ENCODE measurements at places on chromosomes 6 and 20. TPM values are rescaled to one million over a fixed set of nuclear protein-coding genes. Genes with fewer than 3 reads are reported as not detected.

Gene DNMT3B
- 0.32 TPM for total RNA-seq

- DNase-seq = no peak
Measured at GRCh38 chr20:6066582-6066981, 12.7 kb upstream of the LRRN4 start.

Gene SASH1
- 36.8 TPM for total RNA-seq

Gene SPO11
- not detected for total RNA-seq

GRCh38 chr20:39117491-39117890 is 155.3 kb downstream of the DHX35 start:
- DNase-seq = no peak

DNA sequence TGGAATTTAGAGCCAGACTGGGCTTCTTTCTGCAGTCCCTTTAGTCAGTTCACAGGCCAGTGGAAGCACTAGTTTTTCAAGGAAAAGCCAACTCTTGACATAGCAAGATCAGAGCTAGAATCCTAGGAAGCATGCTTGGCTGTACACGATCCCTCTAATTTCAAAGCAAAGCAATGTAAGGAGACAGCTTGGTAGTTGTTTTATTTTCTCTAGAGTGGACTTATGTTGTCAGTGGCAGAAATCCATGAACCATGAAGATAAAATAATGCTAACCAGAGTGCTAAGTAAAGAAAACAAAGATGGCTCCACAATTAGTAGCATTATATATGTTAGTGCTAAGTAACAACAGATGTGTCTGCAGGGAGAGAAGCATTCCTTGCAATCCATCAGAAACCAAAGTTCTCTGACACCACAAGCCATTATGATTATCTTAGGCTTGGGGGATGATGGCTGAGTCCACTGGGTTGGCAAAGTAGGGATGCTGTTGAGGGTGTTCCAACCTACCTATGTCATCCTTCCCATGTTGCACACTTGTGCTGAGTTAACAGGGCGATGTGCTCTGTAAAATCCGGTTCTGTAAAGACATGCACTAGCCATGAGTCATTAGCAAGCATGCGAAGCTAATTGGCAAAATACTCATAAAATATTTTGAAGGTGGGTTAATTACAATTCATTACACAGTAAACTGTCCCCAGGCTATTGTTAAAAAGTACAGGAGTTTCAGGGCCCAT is 115.2 kb downstream of the BMP2 start:
- no peak for DNase-seq

DNA sequence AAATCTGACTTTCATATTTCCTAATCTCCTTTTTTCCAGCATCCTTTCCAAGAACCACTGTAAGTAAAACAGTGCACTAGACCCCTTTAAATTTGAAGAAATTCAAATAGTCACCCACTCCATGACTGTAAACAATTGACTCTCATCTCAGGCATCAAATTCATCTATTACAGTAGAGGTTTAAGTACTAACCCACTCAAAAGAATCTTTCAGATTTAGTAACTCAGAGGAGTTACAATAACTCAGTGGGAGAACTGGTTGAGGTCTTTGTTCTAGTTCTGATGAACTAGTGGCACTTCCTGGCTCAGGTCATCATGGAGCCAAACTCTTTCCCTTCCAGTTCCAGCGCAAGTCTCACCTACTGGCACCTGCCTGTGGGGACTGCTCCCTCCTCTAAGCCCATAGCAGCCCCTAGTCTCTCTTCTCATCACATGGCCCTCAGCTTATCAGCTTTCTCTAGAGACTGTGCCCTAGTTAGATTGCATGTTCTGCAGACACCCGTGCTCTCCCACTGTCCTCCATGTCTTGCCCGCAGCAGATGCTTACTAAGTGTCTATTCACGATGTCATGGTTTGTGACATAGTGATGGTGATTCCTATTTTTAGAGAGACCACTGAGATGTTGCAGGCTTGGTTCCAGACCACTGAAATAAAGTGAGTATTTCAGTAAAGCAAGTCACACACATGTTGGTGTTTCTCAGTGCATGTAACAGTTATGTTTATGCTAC is 196.2 kb downstream of the TBC1D7 start:
- no peak for DNase-seq

DNA sequence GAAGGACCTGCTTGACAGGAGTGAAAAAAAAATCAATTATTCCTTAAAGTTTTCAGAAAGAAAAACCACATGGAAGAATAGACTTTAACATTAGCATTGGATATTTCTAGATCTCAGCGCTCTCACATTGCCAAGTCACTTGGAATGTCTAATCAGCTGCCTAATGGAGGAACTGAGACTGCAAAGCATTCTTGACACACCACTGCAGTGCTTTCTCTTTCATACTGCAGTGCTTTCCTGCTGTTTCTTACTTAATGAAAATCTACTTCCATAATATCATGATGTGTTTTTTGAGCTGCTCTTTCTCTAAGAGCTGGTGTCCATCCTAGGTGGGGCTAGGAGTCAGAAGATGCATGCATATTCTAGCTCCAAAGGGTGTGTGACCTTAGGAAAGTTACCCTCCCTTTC is 20.4 kb upstream of the MCM3 start:
- DNase-seq = no peak

DNA sequence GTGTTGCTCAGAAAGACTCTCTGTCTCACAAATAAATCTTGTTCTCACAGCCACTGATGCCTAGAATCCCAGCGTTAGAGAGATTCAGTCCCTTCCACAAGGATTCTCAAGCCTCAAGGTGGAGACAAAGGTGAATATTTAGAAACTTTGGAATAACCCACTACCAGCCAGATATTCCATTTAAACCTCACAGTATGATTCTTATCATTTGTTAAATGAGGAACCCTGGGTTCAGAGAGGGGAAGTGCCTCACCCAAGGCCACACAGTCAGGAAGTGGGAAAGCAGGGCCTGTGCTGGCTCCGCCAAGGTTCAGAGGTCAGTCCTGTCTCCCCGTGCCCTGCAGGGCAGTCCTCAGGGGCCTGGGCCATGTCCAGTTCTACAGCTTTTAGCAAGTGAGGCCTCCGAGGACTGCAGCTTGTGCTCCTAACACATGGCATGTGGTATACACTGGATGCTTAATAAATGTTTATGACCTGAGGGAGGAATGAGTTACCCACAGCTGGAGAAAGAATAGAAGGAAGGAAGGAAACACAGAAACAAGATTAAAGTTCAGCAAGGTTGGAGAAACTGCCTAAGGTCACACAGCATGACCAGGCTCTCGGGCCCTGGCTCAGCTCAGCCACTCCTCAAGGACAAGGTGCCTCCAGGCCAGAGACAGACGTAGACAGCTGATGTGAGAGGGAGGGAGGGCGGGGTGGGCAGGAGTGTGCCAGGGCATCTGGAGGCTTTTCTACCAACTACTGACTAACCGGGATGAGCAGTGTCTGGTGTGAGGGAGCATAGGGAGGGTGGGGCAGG is 3.9 kb upstream of the TGM2 start:
- peak; percentile 81 for DNase-seq

DNA sequence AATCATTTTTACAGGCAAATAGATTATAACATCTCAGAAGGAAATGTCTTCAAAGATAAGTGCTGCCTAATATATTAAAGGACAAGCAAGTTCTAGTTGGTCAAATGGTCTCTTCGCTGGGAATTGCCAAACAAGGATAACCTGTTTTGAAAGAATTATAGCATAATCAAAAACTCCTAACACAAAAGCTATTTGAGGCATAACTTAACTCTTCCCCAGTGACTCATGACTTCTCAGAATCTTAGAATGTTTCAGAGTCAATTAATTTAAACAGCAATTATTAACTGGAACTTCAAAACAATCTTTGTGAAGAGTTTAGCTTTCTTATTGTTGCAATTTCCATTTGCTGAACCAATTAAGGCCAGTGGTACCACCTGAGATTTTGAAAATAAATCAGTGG is 126.6 kb downstream of the MTFR2 start:
- DNase-seq = no peak

Gene SAPCD1
- total RNA-seq = 0.57 TPM

DNA sequence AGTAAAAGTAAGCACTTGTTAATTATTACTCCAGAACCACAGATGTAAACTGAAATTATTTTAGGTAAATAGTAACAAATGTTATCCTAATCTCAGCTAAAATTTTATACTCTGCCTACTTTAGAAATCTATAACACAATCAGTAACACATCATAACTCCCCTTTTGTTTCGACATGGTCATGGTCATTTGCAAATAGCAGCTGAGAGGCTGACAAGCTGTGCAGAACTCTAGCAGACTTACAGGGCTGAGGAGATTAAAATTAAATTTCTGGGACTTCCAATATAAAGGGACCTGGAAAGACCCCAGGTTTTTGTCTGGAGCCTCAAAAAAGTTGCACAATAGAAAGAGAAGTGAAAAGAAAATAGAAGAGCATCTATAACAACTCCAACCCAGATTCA is 88.8 kb downstream of the PRL start:
- DNase-seq = no peak

Gene TFAP2C
- total RNA-seq = 0.22 TPM

Gene JAG1
- total RNA-seq = 24.4 TPM

DNA sequence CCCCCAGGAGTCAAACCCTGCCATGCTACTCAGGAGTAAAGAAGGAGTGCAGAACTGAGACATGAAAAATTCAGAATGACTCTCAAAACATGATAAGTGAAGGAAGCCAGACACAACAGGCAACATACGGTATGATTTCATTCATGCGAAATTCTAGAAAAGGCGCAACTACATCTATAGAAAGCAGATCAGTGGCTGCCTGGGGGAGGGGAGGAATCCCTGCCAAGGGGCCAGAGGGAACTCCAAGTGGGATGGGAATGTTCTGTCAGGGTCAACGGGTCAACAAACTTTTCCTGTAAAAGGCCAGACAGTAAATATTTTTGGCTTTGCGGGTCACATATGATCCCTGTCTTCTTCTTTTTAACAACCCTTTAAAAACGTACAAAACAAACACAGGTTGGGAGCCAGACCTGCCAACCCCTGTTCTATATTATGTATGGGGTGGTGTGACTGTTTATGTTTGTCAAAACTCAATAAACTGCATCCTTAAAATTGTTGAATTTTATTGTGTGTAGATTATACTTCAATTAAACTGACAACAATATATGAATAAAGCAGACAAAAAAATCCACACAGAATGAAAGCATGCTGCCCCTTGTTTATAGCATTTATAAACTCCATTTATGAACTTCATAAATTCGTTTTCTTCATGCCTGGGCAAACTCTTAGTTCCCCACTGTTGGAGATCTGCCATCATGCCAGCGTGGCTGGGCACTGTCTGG is 56.6 kb upstream of the TRAF3IP2 start:
- no peak for DNase-seq

DNA sequence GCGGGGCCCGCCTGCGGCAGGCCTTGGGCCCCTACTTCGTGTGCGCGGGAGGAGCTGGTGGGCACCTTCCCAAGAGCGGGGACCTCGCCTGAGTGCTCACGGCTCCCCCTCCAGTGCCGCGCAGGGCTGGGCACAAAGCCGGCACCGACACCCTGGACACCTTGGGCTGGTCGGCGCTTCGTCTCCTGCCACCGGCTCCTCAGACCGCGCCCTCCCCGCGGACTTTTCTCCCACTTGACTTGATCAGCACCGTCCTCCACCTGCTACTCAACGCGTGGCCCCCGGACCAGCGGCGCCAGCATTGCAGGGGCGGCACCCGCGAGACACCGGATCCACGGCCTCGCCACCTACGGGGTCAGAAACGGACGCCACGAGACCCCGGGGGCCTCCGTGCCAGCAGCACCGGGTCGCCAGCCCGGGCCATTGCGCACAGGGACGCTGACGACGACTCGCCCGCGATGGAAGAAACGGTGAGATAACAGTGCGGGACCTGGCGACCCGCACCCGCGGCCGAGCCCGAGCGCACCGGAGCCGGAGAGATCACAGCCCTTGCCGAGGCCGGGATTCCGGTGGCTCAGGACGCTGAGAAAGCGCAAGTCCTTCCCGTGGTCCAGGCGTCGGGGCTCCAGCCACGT is 154.2 kb downstream of the DLL1 start:
- DNase-seq = no peak

Gene PTCHD4
- 0.92 TPM for total RNA-seq

Gene TRIM10
- total RNA-seq = not detected

GRCh38 chr20:50565871-50566270 is 55.7 kb downstream of the PTPN1 start:
- DNase-seq = no peak

GRCh38 chr6:16371401-16371800 is 133.0 kb downstream of the GMPR start:
- DNase-seq = no peak

- no peak for DNase-seq
Measured at GRCh38 chr20:19648024-19648423, 110.0 kb upstream of the RIN2 start.

Gene TCP1
- 170 TPM for total RNA-seq

Gene ZC2HC1B
- total RNA-seq = not detected

Data from Right ventricle myocardium inferior (tissue), 1 donor.